Fibroblast of skin of scalp (primary cell): ENCODE measurements at places on chromosomes 4 and X.

GRCh38 chr4:114399105-114399504, 199.5 kb upstream of the UGT8 start:
- no peak for DNase-seq

DNA sequence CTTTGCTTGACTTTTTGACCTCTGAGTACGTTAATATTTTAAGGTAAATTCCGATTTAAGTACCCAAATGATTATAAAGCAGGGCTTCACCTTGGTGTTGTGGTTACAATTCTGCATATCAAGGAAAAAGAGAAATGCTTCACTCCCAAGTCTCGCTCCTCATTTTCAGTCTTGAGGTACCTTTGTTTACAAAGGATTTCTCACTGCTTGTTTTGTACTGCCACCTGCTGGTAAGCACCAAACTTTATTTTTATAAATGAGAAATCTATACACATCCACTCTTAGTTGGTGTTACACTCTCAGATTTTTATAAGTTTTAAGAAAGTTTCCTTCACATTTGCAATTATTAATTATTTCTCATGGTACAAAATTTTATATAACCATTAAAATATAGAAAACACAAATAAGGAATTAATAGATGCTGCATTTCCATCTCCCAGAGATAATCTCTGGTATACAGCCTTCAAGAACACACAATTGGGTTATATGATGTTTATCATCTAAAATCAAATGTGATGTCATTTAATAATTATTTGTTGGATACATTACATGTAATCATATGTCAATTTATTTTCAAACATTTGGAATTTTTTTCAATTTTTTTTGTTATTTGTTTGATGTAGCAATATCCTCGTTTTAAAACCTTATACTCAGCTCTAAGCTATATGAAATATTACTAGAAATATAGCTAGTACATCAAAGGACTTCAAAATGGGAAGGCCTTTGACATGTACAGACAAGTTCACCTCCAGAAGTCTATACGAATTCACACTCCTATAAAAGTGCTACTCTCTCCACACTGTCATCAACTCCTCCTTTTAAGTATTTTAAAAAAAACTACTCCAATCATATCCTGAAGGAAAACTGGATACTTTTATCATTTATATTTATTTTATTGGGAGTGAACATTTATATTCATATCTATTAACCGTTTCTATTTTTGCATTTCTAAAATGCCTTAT, 179.9 kb downstream of the KCNIP4 start:
- DNase-seq: peak; percentile 43

DNA sequence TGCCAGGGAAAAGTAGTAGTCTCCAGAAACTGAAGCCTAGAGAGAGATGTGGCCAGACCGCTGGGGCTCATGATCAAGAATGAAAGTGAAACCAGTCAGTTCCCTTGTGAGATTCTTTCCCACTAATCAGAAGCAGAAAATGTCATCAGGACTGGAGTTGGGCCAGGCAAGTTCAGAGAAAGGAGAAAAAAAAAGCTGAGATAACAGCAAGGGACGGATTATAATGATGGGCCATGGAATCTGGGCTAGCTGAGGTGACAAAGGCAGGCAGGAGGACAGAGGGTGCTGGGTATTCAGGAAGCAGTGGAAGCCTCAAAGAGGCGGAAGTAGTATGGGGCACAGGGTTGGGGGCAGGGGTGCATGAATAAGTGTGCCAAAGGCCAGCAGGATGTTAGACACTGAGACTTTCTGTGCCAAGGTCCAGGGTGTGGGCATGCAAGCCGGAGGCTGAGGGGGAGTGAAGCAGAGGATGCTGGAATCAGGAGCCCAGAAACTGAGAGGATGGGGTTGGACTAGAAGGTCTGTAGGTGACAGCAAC, 2.5 kb downstream of the CXorf38 start:
- peak; percentile 79 for DNase-seq

GRCh38 chrX:43552156-43552555, 103.9 kb upstream of the MAOA start:
- DNase-seq: no peak

DNA sequence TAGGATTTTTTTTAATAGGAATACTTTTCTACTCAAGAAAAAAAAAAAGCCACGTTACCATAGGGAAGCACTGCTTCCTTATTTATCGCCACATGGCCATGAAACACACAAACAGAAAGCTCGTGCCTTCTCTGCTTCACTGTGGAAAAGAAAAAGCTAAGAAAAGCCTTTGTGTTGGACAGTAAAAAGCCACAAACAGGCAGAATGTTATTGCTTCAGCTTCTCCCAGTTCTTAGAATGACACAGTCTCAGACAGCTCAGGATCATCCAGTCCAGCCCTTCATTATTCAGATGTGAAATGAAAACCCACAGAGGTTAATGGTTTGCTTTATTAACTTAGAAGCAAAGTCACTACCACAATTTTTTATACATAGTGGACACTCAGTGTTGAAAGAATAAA, 181.6 kb upstream of the NOCT start:
- no peak for DNase-seq

GRCh38 chrX:154458116-154458953, at the start of gene PLXNA3:
Gene PLXNA3 (plus strand): TSS chrX:154458281. CDS start chrX:154460184, 1,903 bp downstream.
- DNase-seq: peak; percentile 58

DNA sequence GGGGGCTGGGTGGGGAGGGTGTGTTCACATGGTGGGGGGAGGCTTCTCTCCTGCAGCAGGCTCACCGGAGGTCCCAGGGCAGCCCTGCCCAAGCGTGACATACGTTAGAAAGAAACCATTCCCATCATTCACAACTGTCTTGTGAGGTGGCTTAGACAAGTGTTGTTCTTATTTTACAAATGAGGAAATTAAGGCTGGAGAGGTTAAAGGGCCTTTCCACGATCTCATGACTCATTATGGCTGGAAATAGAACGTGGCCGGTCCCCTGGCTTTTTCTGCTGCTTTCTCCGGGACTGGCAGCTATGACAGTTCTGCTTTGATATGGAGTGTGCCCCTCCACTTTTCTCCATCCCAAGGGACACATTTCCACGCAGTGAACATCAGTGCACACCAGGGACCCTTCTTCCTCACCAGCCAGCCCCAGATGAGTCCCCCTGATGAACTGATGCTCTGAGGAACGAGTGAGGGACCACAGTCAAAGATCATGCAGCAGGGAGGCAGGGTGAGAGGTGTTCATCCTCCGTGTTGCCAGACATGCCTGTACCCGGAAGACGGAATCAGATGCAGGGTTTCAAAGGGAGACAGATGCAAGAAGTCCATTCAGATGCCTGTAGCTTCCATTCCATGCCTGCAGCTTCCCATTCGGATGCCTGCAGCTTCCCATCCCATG, 64.0 kb upstream of the ACSL1 start:
- DNase-seq: no peak

DNA sequence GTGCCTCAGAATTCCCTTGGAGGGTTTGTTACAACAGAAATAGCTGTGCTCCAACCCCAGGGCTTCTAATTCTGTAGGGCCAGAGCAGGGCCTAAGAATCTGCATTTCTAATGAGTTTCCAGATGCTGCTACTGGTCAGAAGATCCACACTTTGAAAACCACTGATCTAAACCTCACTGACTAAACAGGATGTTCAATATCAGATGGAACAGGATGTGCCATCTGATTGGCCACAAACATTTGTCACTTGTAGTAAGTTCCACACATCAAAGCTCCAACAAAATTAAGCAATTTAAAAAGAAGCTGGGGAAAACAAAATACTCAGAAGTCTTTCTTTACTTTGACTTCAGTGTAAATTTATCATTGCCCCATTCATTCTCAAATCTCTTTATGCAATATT, 14.3 kb downstream of the CASK start:
- no peak for DNase-seq

DNA sequence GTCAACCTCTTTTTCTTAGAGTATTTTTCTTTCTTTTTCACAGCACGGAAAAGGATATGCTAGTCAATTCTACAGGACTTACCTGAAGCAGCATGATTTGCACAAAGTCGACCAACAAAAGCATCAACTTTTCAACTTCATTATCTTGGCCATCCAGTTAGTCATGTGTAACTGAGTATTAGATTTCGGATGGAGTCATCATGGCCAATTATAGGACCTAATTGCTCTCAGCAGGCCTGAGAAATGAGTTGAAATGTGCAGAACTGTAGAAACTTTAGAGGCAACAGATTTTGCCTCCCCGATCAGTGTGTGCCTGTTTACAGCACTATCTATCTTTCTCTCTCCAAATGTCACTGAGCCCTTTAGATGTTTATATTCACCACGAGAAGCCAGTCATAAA, 41.0 kb downstream of the PCDH10 start:
- no peak for DNase-seq

DNA sequence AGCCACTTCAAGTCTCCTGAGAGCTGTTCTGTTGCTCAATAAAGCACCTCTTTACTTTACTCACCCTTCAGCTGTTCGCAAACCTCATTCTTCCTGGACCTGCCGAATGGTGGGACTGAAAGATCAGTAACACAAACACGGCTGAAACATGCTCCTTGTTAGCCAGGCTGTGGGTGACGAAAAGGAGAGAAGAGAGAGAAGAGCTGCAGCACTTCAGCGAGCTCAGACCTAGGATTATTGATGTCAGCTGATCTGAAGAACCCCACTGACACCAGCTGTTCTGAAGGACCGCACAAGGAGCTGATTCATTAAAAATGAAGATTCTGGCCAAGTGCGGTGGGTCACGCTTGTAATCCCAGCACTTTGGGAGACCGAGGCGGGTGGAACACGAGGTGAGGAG, 2020.0 kb upstream of the ADGRL3 start:
- DNase-seq: no peak

DNA sequence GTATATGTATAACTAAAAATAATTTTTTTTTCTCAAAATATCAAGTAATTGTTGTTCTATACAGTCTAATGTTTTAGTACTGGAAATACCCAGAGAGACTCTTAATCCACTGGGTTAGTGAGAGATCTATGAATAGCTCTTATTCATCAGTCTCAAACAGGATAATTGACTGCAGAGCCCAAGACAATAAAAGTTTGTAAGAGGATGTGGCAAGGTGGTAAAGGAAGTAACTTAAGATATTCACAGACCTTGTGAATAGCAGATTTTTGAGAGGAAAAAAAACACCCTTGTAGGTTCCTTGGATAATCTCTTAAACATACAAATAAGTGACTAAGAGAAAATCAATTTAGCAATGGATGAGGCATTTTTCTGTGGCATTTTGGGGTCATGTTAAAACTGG, 210.9 kb upstream of the FAM241A start:
- DNase-seq: no peak

DNA sequence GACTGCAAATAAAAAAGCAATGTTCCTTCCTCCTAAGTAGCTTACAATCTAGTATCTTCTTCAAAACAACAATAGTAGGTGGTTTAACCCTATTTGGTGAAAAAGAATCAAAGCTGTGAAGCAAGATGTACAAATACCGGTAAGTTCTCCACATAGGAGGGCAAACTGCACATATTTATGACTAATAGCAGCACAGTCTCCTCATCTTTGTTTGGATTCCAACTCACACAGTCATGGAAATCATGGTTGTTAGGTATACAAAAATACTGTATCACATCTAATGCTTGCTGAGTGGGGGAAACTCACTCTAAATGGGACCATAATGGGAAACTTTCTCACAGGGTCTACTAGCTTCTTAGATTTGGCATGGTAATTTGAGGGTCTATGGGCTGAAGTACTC, 597.2 kb downstream of the INPP4B start:
- peak; percentile 64 for DNase-seq

- no peak for DNase-seq
Observed at GRCh38 chr4:76156635-76157034, 8.4 kb upstream of the NUP54 start.

GRCh38 chr4:102625232-102625930, 124.2 kb downstream of the NFKB1 start:
- peak; percentile 34 for DNase-seq

DNA sequence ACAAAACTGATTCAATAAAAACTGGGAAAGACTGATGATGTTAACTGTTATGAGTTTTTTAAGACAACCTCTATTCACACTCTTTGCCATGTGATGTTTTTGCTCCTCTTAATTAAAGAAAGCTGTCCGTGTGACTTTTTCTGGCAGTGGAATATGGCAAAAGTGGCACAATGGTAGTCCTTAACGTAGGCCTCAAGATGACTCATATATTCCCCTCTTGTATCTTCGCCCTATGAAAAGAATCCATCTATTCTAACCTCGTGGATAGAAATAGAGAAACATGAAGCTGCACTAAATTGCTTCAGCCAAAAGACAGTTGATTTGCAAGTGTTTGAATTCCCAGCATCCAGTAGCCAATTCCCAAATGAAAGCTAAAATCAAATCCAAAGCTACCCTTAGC, 603.8 kb upstream of the PCDH7 start:
- DNase-seq: no peak

DNA sequence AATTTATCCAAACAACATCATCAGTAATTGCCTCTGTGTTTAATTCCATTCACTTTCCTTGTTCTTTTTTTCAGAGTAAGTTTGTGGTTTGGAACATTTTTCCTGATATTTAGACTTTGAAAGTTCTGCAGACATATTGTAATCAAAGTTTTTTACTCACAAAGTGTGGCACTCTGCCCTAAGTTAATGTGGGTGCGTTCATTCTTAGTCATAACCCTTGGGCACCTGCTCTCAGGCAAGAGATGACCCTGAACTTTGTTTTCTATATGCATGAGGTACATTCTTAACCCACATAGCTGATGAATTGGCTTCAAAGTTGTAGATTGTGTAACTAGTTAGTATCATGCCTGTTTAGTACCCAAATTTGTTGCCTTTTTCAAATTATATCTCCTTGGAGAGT, 424.3 kb downstream of the GRXCR1 start:
- no peak for DNase-seq

- peak; percentile 4 for DNase-seq
Observed at GRCh38 chrX:68018248-68019203, 414.8 kb downstream of the OPHN1 start.

DNA sequence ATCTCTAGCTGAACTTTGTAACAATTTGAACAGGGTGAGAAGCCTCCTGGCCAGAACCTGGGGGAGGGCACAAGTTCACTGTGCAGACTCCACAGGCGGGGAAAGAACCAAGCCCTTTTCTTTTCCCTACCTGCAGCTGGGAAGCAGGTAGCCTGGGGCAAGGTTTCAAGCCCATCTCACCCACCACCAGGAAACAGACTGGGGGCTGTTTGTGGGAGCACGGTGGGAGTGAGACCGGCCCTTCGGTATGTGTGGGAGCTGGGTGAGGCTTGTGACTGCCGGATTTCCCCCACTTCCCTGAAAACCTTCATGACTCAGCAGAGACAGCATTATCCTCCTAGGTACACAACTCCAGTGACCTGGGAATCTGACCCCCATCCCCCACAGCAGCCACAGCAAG, 211.7 kb downstream of the ZNF674 start:
- no peak for DNase-seq

DNA sequence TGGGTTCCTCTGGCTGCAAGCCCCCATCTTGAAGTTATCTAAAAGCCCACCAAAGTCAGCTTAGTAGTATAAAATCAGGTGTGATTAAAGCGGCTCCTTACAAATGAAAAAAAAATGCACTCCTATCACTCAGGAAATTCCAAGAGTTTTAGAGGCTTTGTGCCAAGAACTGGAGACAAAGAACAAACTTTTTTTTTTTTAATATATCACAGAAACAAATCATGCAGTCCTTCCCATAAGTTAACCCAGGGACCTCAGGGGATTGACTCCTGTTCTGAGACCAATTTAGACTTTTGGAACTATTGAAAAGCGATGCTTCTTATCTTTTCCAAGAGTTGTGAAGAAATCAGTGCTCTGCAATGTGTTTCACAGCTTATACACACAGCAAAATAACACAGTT, 53.6 kb downstream of the HHIP start:
- peak; percentile 35 for DNase-seq

GRCh38 chr4:164402554-164402953, 351.4 kb upstream of the SMIM31 start:
- no peak for DNase-seq
